Heart left ventricle (tissue), 16 donors: ENCODE measurements at places on chromosomes 12 and 14. TPM values are rescaled to one million over a fixed set of nuclear protein-coding genes. Genes with fewer than 3 reads are reported as not detected.

The OR4M1 gene
- not detected for polyA plus RNA-seq

The DBX2 gene
- not detected for polyA plus RNA-seq

The SYNE3 gene
- polyA plus RNA-seq = 3.1 TPM

The CAPZA3 gene
- not detected for polyA plus RNA-seq

DNA sequence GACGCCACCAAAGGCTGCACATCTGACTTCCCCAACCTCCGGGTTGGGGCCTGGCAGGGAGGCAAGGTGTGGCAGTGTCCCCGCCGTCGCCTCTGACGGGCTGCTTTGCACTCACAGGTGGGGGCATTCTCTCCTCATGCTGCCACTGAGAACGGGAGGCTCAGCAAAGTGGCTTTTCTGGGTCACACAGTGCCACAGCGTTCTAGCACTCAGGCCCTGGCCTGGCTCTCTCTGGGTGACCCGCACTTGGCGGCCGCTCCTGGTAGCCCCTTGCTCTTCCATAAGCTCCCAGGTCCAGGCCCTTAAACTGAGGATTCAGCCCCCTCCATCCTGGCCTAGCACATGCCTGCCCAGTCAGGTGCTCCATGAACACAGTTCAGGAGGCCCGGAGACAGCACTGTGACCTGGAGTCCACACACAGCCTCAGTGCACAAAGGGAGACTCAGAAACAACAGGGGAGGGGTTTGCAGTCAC is 25.2 kb downstream of the SERPINA1 start:
- H3K27me3 ChIP-seq = no peaks in the 10 kb centered on the region
- no peak overlapping the region for H3K4me3 ChIP-seq
- H3K36me3 ChIP-seq = no peaks in the 10 kb centered on the region
- H3K27ac ChIP-seq = no peak overlapping the region

GRCh38 chr14:20873370-20874177 is 17.6 kb upstream of the RNASE3 start:
- no peaks in the 10 kb centered on the region for H3K27me3 ChIP-seq
- H3K27ac ChIP-seq = no peak overlapping the region
- peaks cover 10% of the 10 kb centered on the region for H3K4me1 ChIP-seq
- no peak overlapping the region for H3K4me3 ChIP-seq
- peak; percentile 85 for DNase-seq
- H3K36me3 ChIP-seq = no peaks in the 10 kb centered on the region

DNA sequence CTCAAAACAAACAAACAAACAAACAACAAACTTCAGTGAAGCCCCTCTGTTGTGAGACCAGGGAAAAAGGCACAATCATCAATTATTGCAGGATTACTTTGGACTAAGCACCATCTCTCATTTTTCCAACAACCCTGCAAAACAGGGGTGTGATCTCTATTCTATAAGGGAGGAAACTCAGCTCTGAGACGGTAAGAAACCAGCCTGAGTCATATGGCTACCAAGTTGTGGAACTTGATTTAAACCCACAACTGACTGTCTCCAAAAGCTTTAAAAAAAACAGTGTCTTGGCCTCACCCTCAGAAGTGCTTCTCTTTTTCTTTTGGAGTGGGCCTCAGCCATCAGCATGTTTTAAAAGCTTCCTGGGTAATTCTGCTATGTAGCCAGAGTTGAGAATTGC is 49.8 kb downstream of the RIN3 start:
- H3K27me3 ChIP-seq = no peaks in the 10 kb centered on the region
- H3K27ac ChIP-seq = peak overlapping the region; percentile 31
- H3K4me1 ChIP-seq = peaks cover 8% of the 10 kb centered on the region
- no peak for DNase-seq
- H3K4me3 ChIP-seq = no peak overlapping the region

- H3K36me3 ChIP-seq = peaks cover 4% of the 10 kb centered on the region
- H3K27ac ChIP-seq = peak overlapping the region; percentile 66
- H3K4me1 ChIP-seq = peaks cover 52% of the 10 kb centered on the region
- DNase-seq = no peak
- no peaks in the 10 kb centered on the region for H3K27me3 ChIP-seq
These were observed 105.6 kb downstream of the GPR135 start for GRCh38 chr14:59359431-59360124.

GRCh38 chr12:67422081-67422480 is 152.9 kb downstream of the CAND1 start:
- peaks cover 8% of the 10 kb centered on the region for H3K4me1 ChIP-seq
- no peak overlapping the region for H3K4me3 ChIP-seq
- no peak overlapping the region for H3K27ac ChIP-seq
- no peaks in the 10 kb centered on the region for H3K36me3 ChIP-seq
- DNase-seq = no peak

GRCh38 chr14:34906287-34906686 is 31.1 kb upstream of the BAZ1A start:
- no peak for DNase-seq
- H3K4me1 ChIP-seq = no peaks in the 10 kb centered on the region
- no peak overlapping the region for H3K4me3 ChIP-seq
- no peaks in the 10 kb centered on the region for H3K27me3 ChIP-seq

- H3K27ac ChIP-seq = no peak overlapping the region
- DNase-seq = no peak
- H3K27me3 ChIP-seq = no peaks in the 10 kb centered on the region
- no peaks in the 10 kb centered on the region for H3K36me3 ChIP-seq
- no peak overlapping the region for H3K4me3 ChIP-seq
These were observed 48.7 kb downstream of the ST8SIA1 start for GRCh38 chr12:22285846-22286245.

DNA sequence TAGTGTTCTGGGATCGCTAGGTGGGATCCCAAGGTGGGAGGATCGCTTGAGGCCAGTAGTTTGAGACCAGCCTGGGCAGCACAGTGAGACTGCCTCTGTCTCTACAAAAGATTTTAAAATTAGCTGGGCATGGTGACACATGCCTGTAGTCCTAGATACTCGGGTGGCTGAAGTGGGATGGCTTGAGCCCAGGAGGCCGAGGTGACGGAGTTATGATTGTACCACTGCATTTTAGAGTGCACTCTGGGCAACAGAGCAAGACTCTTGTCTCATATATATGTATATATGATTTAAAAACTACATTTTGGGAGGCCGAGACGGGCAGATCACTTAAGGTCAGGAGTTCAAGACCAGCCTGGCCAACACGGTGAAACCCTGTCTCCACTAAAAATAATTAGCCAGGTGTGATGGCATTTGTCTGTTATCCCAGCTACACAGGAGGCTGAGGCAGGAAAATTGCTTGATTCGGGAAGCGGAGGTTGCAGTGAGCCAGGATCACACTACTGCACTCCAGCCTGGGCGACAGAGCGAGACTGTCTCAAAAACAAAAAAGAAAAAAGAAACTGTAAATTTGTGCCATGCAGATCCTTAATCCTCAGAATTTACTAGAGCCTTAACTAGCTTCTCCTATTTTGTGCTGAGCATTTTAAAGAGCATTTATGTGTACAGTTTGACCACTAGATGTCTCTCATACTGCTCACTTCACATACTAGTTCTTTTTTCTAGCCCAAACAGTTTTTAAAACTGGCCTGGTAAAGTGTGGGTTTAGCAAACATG is 114.8 kb downstream of the MON2 start:
- DNase-seq = peak; percentile 50
- peaks cover 38% of the 10 kb centered on the region for H3K36me3 ChIP-seq
- H3K4me1 ChIP-seq = no peaks in the 10 kb centered on the region
- no peak overlapping the region for H3K27ac ChIP-seq

GRCh38 chr12:42798811-42799438 is 209.4 kb upstream of the PRICKLE1 start:
- H3K4me1 ChIP-seq = no peaks in the 10 kb centered on the region
- no peak for DNase-seq
- no peak overlapping the region for H3K27ac ChIP-seq
- no peaks in the 10 kb centered on the region for H3K27me3 ChIP-seq
- no peak overlapping the region for H3K4me3 ChIP-seq

- no peaks in the 10 kb centered on the region for H3K36me3 ChIP-seq
- H3K27me3 ChIP-seq = no peaks in the 10 kb centered on the region
- H3K4me3 ChIP-seq = no peak overlapping the region
- no peak overlapping the region for H3K27ac ChIP-seq
- peaks cover 4% of the 10 kb centered on the region for H3K4me1 ChIP-seq
- no peak for DNase-seq
These were observed 184.2 kb downstream of the TMTC2 start for GRCh38 chr12:82870771-82871377.

DNA sequence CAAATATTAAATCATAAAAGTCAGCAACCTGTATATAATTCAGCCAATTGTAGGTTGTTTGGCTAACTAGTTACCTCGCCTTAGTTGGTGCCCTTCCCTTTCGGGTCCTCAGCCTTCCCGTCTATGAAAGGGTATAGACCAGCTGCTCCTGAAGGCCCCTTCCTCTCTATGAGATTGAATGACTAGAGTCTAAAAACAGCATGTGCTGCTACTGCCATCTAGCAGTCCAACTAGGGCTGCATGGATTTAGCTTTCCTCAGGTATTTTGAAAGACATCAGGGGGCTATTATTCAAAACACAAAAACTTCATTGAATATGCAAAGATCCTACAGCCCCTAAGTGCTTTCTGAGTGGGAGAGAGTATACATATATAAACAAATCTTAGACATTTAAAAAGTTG is 37.0 kb upstream of the TMEM263 start:
- no peak overlapping the region for H3K27ac ChIP-seq
- H3K4me3 ChIP-seq = no peak overlapping the region
- no peak for DNase-seq
- no peaks in the 10 kb centered on the region for H3K36me3 ChIP-seq
- no peaks in the 10 kb centered on the region for H3K4me1 ChIP-seq
- no peaks in the 10 kb centered on the region for H3K27me3 ChIP-seq

- H3K27ac ChIP-seq = no peak overlapping the region
- no peak for DNase-seq
- H3K36me3 ChIP-seq = no peaks in the 10 kb centered on the region
- peaks cover 35% of the 10 kb centered on the region for H3K27me3 ChIP-seq
- no peak overlapping the region for H3K4me3 ChIP-seq
These were observed 2.8 kb downstream of the SLC5A8 start for GRCh38 chr12:101207086-101207780.

DNA sequence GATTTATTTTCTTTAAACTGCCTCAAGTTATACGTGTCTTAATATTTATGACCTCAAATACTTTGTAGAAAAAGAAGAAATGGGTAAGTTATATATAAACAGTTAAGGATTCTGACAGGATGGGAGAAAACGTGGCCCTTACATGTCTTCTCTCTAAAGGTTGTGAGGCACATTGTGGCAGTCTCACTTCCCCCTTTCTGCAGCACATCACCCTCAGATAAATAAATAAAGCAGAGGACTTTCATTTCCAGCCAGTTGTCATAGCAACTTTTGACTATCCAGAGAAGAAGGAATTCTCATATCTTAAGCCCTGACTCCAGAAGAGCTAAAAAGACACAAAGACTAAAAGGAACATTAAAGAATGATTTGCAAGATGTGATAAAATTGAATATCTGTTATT is 28.8 kb upstream of the CEP83 start:
- DNase-seq = no peak
- no peaks in the 10 kb centered on the region for H3K27me3 ChIP-seq
- no peak overlapping the region for H3K27ac ChIP-seq

DNA sequence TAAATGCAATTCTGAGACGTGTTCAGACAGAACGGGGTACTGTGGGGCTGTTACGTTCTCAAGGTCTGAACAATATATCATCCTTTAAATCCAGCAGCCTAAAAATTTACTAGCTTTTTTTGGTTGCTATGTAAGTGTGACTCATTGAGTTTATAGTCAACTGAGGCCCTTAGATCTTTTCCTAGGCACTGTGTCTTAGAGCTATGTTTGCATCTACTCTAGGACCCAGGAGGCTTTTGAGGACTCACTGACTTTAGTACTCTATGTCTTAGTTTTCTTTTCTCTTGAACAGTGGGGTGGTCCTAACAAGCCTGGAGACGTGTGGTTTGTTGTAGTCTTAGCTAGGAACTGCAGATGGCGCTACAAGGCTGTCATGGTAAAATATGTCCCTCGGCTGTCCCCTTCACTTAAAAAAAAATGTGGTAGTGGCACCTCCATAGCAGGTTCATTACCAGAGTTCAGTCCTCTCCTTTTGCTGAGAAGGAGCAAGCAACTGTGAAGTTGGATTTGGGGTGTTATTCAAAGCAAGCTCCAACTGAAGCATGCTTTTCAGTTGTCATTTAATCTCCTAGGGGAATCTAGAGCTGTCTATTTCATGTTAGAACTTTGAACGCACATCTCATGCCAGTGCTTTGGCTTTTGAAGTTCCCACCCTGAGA is 8.7 kb upstream of the SPATS2 start:
- no peaks in the 10 kb centered on the region for H3K36me3 ChIP-seq
- no peak overlapping the region for H3K27ac ChIP-seq
- DNase-seq = no peak
- no peaks in the 10 kb centered on the region for H3K4me1 ChIP-seq
- peaks cover 3% of the 10 kb centered on the region for H3K27me3 ChIP-seq

DNA sequence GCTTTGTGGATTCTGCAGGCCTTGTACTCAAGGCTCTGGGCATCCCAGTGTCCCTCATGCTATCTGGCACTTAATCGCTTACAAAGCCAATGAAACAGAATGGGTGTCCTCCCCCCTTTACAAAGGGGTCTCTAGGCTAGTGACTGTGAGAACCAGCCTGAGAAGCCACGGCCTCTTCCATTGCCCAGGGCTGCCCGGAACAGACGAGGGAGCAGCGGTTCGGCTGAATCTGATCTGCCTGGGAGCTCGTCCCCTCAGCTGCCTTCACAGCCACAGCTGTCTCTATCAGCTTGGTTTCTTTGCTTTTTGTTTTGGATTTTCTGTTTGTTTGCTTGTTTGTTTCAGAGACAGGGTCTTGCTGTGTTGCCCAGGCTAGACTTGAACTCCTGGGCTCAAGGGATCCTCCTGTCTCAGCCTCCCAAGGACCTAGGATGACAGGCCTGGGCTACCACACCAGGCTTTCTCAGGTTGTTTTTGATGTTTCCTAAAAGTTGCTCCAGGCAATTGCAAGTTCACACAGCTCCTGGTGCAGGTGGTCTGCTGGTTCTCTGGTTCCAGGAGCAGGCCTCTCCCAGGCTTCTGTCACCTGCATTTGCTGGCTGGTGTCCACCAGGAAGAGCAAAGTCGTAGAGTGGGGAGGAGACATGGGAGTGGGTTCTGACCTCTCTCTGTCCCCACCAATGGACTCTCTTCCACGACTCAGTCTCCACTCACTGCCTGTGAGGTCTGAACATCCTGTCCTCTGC is 10.9 kb upstream of the RIN3 start:
- no peaks in the 10 kb centered on the region for H3K4me1 ChIP-seq
- DNase-seq = no peak
- H3K27me3 ChIP-seq = no peaks in the 10 kb centered on the region
- no peak overlapping the region for H3K4me3 ChIP-seq
- no peaks in the 10 kb centered on the region for H3K36me3 ChIP-seq

DNA sequence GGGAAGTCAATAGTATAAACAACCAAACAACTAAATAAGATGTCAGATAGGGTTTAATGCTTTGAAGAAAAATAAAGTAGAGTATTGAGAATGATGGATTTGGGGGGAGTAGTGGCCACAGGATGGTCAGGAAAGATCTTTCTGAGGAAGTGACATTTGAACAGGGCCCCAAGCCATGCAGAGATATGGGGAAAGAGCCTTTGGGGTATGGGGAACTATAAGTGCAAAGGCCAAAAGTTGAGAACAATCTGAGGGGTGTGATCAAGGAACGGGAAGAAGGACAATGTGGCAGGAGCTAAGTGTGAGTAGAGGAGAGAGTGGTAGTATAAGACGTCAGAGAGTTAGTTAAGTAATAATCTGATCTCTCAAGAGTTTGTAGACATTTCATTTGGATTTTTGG is 1.3 kb downstream of the MRPS35 start:
- H3K27me3 ChIP-seq = no peaks in the 10 kb centered on the region
- H3K36me3 ChIP-seq = peaks cover 22% of the 10 kb centered on the region
- H3K4me3 ChIP-seq = peak overlapping the region; percentile 97
- no peak overlapping the region for H3K27ac ChIP-seq

GRCh38 chr12:4353785-4354208 is 25.7 kb downstream of the FGF23 start:
- no peak overlapping the region for H3K27ac ChIP-seq
- H3K4me1 ChIP-seq = no peaks in the 10 kb centered on the region
- peaks cover 46% of the 10 kb centered on the region for H3K36me3 ChIP-seq
- H3K4me3 ChIP-seq = no peak overlapping the region
- DNase-seq = no peak
